ENCODE measurements at places on chromosomes 3 and 15.

DNA sequence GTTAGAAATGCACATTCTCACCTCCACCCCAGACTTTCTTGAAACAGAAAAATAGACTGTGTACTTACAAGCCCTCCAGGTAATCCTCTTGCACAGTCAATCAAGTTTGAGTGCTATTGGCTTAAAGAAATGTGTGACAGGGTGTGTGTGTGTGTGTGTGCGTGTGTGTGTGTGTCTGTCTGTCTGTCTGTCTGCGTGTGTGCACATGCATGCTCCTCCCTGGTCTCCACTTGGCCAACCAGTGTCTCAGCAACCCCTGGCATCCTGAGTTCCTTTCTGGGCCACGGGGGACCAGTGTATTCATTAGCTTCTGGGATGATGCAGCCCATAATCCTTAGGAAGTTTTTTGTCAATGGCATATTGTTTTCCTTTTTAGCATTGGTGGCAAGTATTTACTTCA is 128.8 kb upstream of the IL12A start:
- DNase-seq, result no peak
- H3K4me1 ChIP-seq, result no peaks in the 10 kb centered on the region
- no peaks in the 10 kb centered on the region for H3K36me3 ChIP-seq

DNA sequence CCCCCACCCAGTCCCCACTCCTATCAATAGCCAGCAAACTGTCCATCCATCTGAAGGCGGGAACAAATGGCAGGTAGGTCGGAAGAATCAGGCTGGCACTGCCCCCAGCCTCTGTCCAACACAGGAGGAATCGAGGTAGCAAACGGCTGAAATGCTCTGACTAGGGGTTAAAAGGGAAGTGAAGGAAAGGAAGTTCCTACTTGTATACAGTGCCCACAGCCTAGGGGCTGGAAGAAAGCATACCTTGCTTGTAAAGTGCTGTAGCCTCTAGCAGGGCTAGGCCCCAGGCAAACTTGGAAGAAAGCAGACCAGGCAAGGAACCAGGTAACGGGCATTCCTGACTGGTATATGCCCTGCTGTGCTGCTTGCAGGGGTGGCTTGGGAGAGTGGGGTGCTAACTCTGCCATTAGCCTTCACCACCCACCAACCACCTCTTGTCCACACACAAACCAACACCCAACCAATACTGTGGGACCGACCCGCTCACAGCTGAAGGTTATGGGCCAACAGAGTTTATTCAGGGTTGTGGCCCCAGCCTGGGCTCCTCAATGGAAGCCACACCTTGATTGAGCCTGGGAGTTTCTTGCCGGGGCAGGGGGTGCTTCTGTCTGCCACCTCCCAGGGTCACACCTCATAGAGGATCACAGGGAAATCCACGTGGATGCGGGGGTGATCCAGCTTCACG is 2.4 kb downstream of the TUSC2 start:
- DNase-seq, result no peak
- no peak overlapping the region for H3K4me3 ChIP-seq
- H3K36me3 ChIP-seq, result peaks cover 15% of the 10 kb centered on the region
- no peaks in the 10 kb centered on the region for H3K27me3 ChIP-seq

- no peaks in the 10 kb centered on the region for H3K27me3 ChIP-seq
- H3K4me3 ChIP-seq, result no peak overlapping the region
- no peaks in the 10 kb centered on the region for H3K4me1 ChIP-seq
- DNase-seq, result no peak
- H3K36me3 ChIP-seq, result no peaks in the 10 kb centered on the region
These were observed 90.9 kb downstream of the SAMMSON start for GRCh38 chr3:70090322-70090913.

DNA sequence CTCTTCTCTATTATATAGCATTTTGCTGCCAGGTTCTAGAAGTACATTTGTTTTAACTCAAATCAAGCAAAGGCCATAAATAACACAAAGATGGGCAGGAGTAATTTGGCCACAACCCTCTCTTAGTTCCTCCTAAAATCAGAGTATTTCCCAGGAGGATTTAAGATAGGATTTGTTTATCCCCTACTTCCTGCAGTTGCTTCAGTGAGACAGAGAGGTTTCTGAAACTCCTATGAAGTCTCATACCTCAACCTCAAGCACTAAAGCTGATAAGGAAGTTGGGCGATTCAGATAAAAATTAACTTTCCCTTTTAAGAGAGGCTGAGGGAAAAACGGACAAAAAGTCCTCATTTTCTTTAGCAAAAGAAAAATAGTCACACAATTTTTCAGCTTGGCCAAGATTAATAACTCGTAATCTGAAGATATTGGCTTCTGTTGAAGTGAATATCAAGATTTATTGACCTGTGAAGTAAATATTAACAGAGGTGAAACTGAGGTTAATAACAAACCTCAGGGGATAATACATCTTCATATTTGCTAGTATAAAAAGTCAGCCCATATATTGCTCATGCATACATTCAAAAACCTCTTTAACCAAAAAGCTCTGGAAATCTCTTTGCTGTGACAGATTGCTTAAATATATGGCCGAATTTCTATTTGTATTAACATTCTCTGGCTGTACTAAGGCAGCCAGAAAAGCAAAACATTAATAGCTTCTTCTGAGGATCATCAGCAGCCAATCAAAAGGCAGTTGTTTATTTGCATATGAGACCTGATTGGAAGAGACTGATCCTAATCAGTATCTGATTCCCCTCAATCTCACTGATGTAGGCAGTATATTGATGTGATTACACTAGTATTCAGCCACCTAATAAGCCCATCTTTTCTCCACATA is 90.6 kb upstream of the GADL1 start:
- H3K4me3 ChIP-seq, result no peak overlapping the region
- no peaks in the 10 kb centered on the region for H3K27me3 ChIP-seq
- H3K4me1 ChIP-seq, result no peaks in the 10 kb centered on the region
- H3K27ac ChIP-seq, result no peak overlapping the region
- no peak for DNase-seq

GRCh38 chr3:172210355-172210754 is 171.0 kb downstream of the FNDC3B start:
- no peaks in the 10 kb centered on the region for H3K36me3 ChIP-seq
- H3K27ac ChIP-seq, result no peak overlapping the region
- no peak for DNase-seq
- H3K27me3 ChIP-seq, result no peaks in the 10 kb centered on the region
- no peak overlapping the region for H3K4me3 ChIP-seq

DNA sequence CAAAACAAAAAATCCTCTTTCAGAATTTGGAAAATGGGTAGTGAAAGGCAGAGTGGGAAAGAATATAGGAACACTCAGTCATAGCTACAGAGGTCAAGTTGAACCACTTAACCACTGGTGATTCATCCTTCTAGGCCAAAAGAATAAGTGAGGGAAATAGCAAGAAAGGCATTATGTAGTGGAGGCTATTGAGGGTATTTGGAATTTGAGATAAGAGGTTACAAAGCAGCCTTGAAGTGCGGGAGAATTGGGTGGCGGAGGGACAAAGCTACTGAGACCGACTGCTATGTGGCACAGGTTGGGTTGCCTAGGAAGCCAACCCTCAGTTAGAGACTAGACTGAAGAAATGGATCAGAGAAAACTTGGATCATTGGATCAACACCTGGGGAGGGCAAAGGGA is 109.5 kb downstream of the SYNPR start:
- no peaks in the 10 kb centered on the region for H3K4me1 ChIP-seq
- H3K27ac ChIP-seq, result no peak overlapping the region
- H3K27me3 ChIP-seq, result no peaks in the 10 kb centered on the region
- no peak overlapping the region for H3K4me3 ChIP-seq
- no peaks in the 10 kb centered on the region for H3K36me3 ChIP-seq
